ENCODE measurements at places on chromosomes 6 and 20. TPM values are rescaled to one million over a fixed set of nuclear protein-coding genes. Genes with fewer than 3 reads are reported as not detected.

GRCh38 chr20:10611357-10611756 lies 62.4 kb downstream of the JAG1 start:
- DNase-seq: no peak

GRCh38 chr6:127880429-127880828 lies 20.4 kb downstream of the THEMIS start:
- DNase-seq: no peak

DNA sequence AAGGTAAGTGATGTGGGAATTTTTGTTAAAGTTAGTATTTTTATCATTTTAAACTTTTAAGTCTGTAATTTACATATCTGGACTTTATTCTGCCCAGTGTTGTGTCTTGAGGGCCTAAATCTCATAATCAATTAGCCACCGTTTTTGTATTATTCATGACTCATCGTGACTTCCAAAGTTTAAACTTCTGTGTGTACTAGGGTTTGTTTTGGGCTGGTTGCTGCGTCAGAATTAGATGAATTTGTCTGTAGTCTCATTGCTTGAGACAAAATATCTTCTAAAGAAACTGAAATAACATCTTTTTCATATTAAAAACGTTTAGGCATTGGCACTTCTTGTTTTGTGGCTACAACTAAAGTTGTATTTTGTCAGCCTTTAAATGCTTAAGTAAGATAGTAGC lies 41.3 kb downstream of the CDYL start:
- no peak for DNase-seq

The PGC gene
- not detected for total RNA-seq

The PROKR2 gene
- not detected for total RNA-seq

The TMEM151B gene
- 0.10 TPM for total RNA-seq

The ENPP1 gene
- total RNA-seq: 16.2 TPM

The PCSK2 gene
- 2.2 TPM for total RNA-seq
